CD8-positive, alpha-beta memory T cell (primary cell): ENCODE measurements at places on chromosomes 12 and 14. TPM values are rescaled to one million over a fixed set of nuclear protein-coding genes. Genes with fewer than 3 reads are reported as not detected.
A peak's percentile ranks its signal among the peaks of the same experiment; 100 is the strongest.

- H3K4me1 ChIP-seq: no peaks in the 10 kb centered on the region
- no peaks in the 10 kb centered on the region for H3K36me3 ChIP-seq
- no peak overlapping the region for H3K27ac ChIP-seq
Observed at GRCh38 chr14:73500360-73500759, 9.6 kb downstream of the RIOX1 start.

GRCh38 chr12:65642061-65642661, 182.1 kb upstream of the HMGA2 start:
- no peaks in the 10 kb centered on the region for H3K36me3 ChIP-seq
- no peak overlapping the region for H3K27ac ChIP-seq
- H3K27me3 ChIP-seq: no peaks in the 10 kb centered on the region
- no peak for DNase-seq

DNA sequence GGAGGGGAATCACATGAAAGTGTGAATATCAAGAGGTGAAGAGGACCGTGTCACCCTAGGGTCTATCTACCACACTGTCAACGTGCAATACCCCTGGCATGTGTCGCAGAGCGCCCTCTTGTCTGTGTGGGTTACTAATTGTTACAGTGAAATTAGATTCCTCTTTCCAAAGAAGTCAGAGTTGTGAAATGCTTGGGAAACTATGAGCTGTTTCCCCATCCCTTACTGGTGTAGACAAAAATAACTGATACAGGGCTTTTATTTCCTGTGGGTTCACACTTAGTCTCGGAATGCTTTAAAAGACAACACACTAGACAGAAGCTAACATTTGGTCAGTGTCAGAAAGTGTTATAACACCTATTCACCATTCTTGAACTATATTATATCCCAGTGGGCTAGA, 597.3 kb downstream of the NRXN3 start:
- no peaks in the 10 kb centered on the region for H3K27me3 ChIP-seq
- DNase-seq: no peak
- H3K4me1 ChIP-seq: no peaks in the 10 kb centered on the region
- no peaks in the 10 kb centered on the region for H3K36me3 ChIP-seq

DNA sequence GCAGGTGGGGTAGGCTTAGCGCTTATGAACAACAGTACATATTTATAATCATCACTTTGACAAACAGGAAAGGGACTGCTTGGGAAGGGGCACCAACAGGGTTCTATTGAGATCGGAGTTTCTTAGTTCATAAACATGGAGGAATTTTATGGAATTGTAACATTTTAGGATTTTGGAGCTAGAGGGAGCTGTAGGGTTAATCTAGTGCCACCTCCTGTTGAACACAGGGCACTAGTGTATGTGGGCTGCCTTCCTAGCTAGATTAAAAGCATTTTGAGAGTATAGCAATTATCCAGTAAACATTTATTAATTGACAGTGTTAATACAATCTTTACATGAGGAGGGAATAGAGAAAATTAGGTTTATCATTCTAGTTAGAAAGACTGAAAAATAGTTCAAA, 23.1 kb upstream of the TBC1D30 start:
- H3K4me1 ChIP-seq: no peaks in the 10 kb centered on the region
- no peak overlapping the region for H3K27ac ChIP-seq
- H3K4me3 ChIP-seq: no peak overlapping the region
- H3K27me3 ChIP-seq: no peaks in the 10 kb centered on the region

GABARAPL1 gene
- total RNA-seq: 25.0 TPM

GRCh38 chr14:101183376-101184103, 280.0 kb upstream of the RTL1 start:
- no peaks in the 10 kb centered on the region for H3K27me3 ChIP-seq
- no peak overlapping the region for H3K27ac ChIP-seq
- no peak for DNase-seq
- no peak overlapping the region for H3K4me3 ChIP-seq
- no peaks in the 10 kb centered on the region for H3K4me1 ChIP-seq

DNA sequence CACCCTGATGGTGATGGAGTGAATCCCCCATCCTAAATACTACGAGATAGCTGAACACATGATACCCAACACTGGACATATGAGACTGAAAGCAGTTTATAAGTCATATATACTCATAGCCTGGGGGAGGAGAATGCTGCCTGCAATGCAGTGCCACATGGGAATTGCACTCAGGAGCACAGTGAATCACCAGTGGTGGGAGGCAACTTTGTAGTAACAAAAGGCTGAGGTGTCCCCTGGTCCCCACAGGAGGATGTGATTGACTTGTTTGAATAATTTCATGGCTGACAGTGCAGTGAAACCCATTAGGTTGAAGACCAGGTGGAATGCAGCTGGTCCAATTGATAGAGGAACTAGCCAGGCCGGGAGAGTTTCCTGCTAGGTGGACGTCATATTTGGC, 20.2 kb downstream of the CCDC38 start:
- no peaks in the 10 kb centered on the region for H3K36me3 ChIP-seq
- H3K27me3 ChIP-seq: no peaks in the 10 kb centered on the region
- DNase-seq: no peak
- H3K4me3 ChIP-seq: no peak overlapping the region
- H3K27ac ChIP-seq: no peak overlapping the region

DNA sequence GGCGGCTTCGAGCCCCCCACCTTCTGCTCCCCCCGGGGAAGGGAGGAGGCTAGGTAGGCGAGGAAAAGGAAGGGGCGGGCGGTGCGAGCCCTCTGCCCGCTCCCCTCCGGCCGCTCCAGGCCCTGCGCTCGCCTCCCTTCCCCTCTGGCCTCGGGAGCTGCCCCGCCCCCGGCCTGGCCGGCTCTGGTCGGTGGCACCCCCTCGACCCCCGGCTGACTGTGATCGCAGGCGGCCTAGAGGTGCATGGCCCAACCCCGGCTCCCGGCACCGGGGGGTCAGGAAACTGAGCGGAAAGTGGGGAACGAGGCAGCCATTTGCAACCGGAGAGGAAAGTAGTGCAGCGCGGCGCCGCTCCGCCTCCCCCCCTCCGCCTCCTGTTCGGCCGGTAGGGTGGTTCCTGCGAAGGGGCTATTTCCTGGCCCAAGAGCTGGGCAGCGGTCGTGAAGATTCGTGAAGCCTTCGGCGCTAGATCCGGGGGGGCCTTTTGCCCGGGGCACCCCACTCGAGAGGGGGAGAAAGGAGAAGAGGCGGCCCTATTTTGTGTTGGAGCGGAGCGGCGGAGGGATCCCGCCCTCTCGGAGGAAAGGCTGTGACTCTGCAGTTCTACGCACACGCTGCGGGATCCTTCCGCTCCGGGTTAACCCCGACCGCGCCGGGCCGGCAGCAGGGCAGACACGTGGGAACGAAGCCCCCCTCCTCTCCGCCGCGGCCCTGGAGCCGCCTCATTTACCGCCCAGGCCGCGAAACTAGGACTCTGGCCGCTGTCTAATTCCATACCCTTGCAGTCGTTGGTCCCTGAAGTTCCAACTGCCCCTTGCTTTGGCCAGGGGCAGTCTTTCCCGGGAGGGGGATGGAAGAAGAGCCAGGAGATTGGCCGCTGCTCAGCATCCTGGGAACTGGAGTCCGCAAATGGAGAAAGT, at the start of gene KMT2D:
TSS of gene KMT2D (minus strand) at position 558 of the 920 bp plus-strand sequence. CDS start 5,470 bp downstream, outside the sequence.
- H3K36me3 ChIP-seq: no peaks in the 10 kb centered on the region
- peak within 1 kb of the TSS; percentile 83 for H3K4me3 ChIP-seq
- H3K27me3 ChIP-seq: no peaks in the 10 kb centered on the region
- H3K4me1 ChIP-seq: peaks cover 50% of the 10 kb centered on the region

RNASE2 gene
- total RNA-seq: not detected

DNA sequence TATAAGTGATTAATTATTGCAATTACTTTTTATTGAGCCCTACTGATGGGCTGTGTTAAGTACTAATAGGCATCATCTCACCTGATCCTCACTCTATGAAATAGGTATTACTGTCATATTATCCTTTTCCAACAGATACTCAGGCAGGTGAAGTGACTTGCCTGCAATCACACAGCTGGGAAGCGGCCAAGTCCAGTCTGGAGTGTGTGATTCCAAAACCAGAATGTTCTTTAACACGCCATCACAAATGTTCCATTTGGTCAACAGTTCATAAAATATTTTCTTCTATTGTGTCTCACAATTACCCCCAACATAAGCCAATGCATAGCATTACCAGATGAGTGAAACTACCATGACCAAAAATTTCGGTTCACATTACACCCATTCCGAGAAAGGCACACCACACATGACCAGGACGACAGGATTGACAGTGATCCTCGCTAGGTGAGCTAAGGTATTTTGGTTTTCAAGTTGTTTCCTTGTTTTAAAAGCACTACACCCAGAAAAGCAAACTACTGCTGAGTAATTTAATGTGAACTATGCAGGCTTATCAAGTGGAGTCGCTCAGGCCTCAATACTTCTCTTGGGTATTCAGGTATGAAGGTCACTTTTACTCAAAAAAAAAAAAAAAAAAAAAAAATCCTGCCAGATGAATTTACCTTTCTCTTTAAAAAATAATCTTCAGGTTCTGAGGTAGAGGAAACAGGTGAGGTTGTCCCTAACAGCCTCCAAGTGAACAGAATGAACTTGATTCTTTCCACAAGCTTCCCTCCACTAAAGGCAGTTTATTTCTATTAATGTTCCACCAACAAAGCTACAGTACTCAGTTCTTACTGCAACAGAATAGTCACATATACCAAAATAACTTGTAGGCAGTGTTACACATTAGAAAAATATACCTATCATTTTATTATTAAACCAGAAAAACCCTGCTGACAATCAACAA, 2.4 kb downstream of the VPS37B start:
- DNase-seq: no peak
- H3K36me3 ChIP-seq: no peaks in the 10 kb centered on the region
- H3K4me3 ChIP-seq: peak overlapping the region; percentile 94
- H3K27ac ChIP-seq: peak overlapping the region; percentile 91
- peaks cover 93% of the 10 kb centered on the region for H3K4me1 ChIP-seq
- H3K27me3 ChIP-seq: no peaks in the 10 kb centered on the region

KRT4 gene
- not detected for total RNA-seq

DNA sequence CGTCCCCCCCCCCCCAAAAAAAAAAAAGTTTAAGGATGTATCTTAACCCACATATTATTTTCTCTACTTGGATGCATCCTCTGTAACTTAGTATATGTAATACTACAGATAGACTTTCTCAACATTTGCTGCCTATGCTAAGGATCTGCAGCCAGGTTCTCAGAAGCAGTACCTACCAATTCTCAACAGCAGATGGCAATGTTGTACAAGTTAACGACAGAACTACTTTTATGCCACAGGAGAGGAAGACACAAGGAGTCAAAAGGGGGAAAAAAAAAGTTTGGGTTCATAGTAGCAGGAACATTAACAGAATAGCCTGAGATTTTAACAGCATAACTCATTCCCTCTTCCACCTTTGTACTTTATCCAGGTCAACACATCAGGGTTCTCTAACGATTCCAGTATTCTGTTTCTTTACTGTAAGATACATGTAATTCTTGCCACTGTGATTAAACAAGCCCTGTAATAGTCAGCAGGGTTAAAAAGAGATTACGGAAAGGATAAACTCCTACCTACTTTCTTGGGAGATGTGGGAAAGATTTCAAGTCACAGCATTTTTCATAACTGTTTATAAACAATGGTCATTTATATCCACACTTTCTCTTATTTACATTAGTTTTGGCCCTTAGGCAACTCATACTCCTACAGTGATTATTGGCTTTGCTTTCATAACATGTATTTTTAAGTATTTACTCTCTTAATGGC, 5.7 kb upstream of the NEK9 start:
- H3K4me3 ChIP-seq: no peak overlapping the region
- H3K27me3 ChIP-seq: no peaks in the 10 kb centered on the region
- H3K36me3 ChIP-seq: peaks cover 17% of the 10 kb centered on the region
- peak; percentile 42 for DNase-seq
- peaks cover 6% of the 10 kb centered on the region for H3K4me1 ChIP-seq

DNA sequence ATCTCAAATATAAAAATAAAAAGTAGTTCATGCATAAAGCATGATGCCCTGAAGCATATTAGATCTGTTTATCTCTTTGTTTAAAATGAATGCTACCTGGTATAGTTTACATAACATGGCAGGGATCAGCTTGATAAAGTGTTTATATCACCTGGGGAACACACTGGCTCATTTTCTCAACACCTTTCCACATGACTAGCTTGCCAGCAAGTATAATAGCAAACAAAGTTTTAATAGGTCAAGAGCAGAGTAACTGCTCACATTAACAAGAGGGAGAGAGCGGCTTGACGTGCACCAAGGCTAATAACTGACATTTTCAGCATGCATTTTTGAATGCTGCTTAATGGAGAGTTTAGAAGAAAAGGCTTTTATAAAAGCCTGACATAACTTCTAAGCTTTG, 246.4 kb downstream of the EGLN3 start:
- H3K27me3 ChIP-seq: no peaks in the 10 kb centered on the region
- no peak overlapping the region for H3K27ac ChIP-seq
- H3K4me1 ChIP-seq: no peaks in the 10 kb centered on the region

DNA sequence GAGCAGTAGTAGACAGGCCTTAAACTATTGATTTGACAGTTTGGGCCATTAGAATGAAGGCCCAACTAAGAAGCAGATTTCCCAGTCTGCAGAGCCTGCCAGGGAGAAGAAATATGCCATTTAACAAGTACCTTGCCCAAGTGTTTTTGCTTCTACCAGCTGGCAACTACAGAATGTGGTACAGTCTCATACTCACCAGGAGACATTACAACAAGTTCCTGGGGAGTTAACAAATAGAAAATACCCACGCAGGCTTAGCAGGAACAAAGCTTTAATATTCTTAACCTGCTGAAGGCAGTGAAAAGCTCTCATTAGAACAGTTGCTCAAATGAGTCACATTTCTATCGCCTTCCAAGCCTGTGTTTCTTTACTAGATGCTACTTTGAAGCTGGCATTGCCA, 241.0 kb downstream of the TMEM117 start:
- no peaks in the 10 kb centered on the region for H3K4me1 ChIP-seq
- no peak overlapping the region for H3K4me3 ChIP-seq
- H3K27me3 ChIP-seq: no peaks in the 10 kb centered on the region
- no peaks in the 10 kb centered on the region for H3K36me3 ChIP-seq
- no peak for DNase-seq
- no peak overlapping the region for H3K27ac ChIP-seq

LPAR5 gene
- 10.6 TPM for total RNA-seq

DNA sequence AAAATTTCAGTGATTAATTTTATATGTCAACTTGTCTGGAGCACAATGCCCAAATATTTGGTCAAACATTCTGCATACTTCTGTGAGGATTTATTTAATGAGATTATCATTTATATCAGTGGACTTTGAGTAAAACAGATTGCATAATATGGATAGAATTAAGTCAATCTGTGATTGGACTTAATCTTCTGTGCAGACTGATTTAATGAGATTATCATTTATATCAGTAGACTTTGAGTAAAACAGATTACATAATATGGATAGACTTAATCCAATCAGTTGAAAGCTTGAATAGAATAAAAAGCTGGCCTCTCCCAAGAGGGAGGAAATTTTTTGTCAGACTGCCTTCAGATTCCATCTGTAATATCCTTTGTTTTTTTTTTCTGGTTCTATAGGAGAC, 1413.2 kb downstream of the LRFN5 start:
- no peak overlapping the region for H3K4me3 ChIP-seq
- no peaks in the 10 kb centered on the region for H3K27me3 ChIP-seq
- DNase-seq: no peak
- H3K27ac ChIP-seq: no peak overlapping the region
- no peaks in the 10 kb centered on the region for H3K36me3 ChIP-seq
- H3K4me1 ChIP-seq: no peaks in the 10 kb centered on the region

GRCh38 chr12:80058586-80058985, 40.8 kb upstream of the OTOGL start:
- H3K27ac ChIP-seq: no peak overlapping the region
- no peaks in the 10 kb centered on the region for H3K27me3 ChIP-seq
- H3K4me1 ChIP-seq: no peaks in the 10 kb centered on the region
- no peaks in the 10 kb centered on the region for H3K36me3 ChIP-seq
- no peak overlapping the region for H3K4me3 ChIP-seq
- no peak for DNase-seq

DHRS1 gene
- 9.3 TPM for total RNA-seq

- DNase-seq: no peak
- no peaks in the 10 kb centered on the region for H3K4me1 ChIP-seq
- H3K27me3 ChIP-seq: no peaks in the 10 kb centered on the region
- H3K4me3 ChIP-seq: no peak overlapping the region
Observed at GRCh38 chr12:65025136-65025535, 96.0 kb downstream of the WIF1 start.

- DNase-seq: no peak
- H3K36me3 ChIP-seq: no peaks in the 10 kb centered on the region
Observed at GRCh38 chr12:105936496-105936895, 202.3 kb downstream of the NUAK1 start.
